ENCODE measurements at places on chromosomes 6 and 20.

DNA sequence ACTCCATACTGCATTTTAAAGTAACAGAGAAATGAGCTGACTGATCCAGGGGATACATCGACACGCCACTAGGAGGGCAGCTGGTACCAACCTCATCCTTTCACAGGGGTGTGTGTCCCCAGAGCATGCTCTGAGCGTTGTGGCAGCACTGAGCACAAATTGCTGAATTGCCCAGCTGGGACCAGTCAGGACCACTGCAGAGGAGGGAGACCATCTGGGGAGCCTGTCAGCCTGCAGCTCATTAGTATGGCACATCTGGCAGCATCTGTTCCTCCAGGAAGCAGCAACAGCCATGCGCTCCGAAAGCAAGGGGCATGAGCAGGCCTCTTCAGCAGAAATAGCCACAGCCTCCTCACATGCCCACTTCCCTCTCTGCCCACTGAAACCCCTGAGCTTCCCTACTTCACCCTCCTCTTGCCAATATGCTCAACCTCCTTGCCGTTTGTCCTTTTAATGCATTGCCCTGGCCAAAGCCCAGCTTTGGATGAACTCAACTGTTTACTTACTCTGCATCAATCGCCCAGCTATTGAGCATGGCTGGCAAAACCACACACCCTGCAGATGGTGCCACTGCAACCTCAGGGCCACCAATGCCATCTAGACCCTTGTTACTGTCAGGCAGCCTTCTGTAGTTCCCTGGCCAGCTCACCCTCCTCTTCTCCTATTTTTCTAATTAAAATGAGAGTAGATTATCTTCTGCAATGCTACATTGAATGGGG is 77.6 kb upstream of the NEDD9 start:
- DNase-seq = no peak

- no peak for DNase-seq
Measured at GRCh38 chr6:33251395-33252012, 20.2 kb downstream of the VPS52 start.

DNA sequence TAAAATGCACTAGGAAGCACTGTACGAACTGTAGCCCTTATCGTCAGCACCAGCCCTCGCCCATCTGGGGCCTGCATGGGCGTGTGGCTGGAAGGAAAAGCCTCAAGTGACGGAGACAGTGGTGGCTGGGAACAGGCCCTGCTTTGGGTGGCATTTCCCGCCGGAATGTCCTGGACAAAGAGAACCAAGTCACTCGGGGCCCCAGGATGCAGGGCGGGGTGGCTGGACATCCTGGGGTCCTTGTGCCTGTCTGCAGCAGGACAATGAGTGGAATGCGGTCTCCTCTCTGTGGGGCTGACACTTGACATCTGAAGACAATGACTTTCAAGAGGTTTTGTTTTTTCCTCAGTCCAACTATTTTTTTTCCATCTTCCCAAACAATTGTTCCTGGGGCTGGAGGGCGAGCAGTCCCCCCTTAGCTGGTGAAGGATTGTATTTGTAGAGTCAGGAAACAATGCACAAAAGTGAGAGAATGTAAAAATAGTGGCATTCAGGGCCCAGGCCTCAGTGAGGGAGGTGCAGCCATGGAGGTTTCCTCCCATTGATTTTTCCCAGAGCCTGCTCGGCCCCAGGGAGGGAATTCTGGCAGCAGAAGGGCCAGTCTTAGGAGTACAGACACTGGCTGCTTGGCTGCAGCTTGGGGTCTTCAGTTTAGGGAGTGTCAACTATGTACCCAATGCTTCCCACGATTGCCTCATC is 64.4 kb downstream of the PREX1 start:
- peak; percentile 47 for DNase-seq

- DNase-seq = no peak
Measured at GRCh38 chr6:134049176-134049575, 3.2 kb downstream of the SLC2A12 start.

- DNase-seq = no peak
Measured at GRCh38 chr20:57522380-57523140, 2.4 kb downstream of the CTCFL start.

DNA sequence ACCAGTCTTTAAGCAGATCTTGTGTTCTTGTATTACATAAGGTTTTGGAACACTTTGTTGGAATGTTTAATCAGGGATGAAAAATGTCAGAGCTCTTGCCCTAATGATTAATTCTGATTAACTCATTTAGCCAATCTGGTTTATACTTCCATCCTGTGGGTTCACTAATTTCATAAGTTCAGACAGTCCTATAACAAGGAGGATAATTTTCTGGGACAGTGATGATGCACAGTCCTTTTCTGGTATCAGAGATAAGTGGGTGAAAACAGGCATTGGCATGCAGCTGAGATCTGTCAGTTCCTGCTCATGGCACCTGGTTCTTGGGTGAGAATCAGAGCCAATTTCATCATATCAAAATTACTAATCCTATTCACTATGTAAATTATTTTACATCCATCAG is 125.0 kb upstream of the LAMA2 start:
- DNase-seq = no peak

- DNase-seq = no peak
Measured at GRCh38 chr6:2978923-2979322, 7.6 kb upstream of the SERPINB6 start.

DNA sequence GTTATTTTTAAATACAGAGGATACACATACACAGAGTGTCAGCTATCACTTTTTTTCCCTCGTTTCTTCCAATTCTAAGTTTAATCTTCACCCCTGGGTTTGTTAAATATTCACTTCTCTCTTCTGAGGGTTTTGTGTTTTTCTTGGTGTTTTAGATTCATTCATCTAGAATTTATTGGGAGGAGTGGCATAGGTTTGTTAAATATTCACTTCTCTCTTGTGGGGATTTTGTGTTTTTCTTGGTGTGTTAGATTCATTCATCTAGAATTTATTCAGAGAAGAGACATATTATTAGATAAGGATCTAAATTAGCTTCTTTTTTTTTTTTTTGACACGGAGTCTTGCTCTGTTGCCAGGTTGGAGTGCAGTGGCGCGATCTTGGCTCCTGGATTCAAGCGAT is 3.9 kb downstream of the GTF2H5 start:
- DNase-seq = no peak

GRCh38 chr20:47934761-47935160 is 149.5 kb upstream of the SULF2 start:
- no peak for DNase-seq

GRCh38 chr6:5778317-5778857 is 228.3 kb downstream of the NRN1 start:
- no peak for DNase-seq

DNA sequence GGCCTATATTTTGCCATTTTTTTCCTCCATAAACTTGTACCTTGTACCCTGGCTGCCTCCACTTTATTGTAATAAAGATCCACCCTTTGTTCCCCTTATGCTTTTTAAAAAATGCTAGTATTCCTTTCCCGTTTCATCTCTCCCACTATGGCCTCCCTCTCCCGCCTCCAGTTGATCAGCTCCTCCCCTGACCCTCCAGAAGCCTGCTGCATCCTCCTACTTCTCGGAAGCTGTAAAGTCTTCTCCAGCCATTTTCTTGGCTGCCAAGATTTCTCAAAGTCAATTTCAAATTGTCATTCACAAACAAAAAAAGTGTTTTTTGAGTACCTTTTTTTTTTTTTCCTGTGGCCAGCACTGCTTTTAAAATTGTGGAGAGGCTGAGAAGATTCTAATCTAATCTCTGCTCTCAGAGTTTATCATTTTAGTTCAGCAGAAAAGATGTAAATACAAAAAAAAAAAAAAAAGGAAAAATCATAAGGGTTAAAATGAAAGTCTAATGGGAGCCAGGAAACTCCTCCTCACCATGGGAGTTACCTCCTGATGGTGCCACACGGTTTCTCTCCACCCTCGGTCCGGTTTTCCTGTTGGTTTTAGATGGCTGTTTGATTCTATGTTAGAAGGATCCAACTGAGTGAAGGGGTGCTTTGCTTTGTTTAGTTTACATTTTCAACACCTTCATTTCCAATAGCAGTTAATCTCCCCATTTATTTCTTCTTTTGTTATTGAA is 103.0 kb upstream of the KCNK16 start:
- no peak for DNase-seq

DNA sequence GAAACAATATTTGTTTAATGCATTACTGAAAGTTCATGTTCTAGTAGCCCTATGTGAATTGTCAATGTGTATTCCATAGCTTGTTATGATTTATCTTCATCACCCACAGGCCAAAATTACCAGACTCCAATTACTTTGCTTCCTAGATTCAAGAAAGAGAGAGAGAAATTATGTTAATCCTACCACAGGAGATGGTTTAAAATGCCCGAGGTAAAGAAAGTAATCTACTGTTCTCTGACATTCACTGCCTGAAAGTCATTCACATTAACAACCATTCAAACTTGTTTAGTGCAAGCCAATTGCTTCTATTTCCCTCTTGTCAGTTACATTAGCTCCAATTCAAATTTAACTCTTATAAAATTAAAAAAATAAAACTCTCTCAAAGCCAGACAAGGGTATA is 260.4 kb upstream of the THEMIS start:
- no peak for DNase-seq

- no peak for DNase-seq
Measured at GRCh38 chr6:128712898-128713297, 170.0 kb upstream of the LAMA2 start.

GRCh38 chr6:34018961-34019606 is 126.8 kb downstream of the GRM4 start:
- DNase-seq = no peak

DNA sequence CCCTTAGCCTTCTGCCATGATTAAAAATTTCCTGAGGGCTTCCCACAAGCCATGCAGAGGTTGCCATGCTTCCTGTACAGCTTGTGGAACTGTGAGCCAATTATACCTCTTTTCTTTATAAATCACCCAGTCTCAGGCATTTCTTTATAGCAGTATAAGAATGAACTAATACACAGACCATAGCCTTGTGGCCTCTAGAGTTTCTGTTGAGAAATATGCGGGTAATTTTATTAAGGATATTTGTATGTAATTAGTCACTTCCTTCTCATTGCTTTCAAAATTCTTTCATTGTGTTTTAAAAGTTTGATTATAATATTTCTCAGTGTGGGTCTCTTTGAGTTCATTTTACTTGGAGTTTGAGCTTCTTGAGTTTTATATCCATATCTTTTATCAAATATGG is 484.9 kb downstream of the COL12A1 start:
- no peak for DNase-seq

DNA sequence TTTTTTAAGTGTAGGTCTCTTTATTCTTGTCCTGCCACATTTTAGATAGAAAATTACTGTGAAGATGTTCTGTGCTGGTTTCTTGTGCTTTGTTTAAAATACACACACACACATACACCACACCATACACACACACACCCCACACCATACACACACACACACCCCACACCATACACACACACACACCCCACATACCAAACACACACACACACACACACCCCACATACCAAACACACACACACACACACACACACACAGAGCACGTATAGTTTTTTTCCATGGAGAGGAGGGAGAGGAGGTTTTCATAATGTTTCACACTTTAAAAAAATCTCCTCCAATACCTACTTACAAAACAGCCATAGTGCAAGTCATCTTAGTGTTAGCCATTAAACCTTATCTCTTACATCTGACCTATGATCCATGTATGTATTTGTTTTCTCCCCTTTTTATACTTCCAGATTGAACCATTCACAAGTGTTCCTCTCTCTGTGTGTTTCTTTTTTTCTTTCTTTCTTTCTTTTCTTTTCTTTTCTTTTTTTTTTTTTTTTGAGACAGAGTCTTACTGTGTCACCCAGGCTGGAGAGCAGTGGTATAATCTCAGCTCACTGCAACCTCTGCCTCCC is 19.7 kb upstream of the CITED2 start:
- no peak for DNase-seq

GRCh38 chr6:163533443-163533842 is 118.9 kb downstream of the QKI start:
- DNase-seq = no peak

DNA sequence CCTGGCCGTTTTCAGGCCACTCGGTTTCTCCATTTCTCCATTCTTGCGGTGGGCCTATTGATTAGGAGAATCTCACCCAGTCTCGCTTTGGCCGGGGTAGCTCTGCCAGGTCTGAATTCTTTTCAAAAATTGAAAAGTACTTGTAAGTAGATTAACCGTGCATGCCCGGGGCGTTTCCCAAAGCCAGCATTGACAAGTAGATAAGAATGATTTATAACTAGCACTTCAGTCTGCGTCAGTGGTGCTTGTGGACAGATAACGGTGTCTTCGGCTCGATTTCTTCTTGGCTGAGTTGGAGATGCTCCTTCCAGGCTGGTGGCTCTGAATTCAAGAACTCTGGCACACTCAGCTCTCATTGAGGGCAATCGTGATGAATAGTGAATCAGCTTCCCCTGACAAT is 29.0 kb downstream of the SLC24A3 start:
- DNase-seq = no peak

- DNase-seq = no peak
Measured at GRCh38 chr6:34095741-34096140, 50.1 kb downstream of the GRM4 start.

- no peak for DNase-seq
Measured at GRCh38 chr6:133359760-133360159, 118.6 kb downstream of the EYA4 start.

DNA sequence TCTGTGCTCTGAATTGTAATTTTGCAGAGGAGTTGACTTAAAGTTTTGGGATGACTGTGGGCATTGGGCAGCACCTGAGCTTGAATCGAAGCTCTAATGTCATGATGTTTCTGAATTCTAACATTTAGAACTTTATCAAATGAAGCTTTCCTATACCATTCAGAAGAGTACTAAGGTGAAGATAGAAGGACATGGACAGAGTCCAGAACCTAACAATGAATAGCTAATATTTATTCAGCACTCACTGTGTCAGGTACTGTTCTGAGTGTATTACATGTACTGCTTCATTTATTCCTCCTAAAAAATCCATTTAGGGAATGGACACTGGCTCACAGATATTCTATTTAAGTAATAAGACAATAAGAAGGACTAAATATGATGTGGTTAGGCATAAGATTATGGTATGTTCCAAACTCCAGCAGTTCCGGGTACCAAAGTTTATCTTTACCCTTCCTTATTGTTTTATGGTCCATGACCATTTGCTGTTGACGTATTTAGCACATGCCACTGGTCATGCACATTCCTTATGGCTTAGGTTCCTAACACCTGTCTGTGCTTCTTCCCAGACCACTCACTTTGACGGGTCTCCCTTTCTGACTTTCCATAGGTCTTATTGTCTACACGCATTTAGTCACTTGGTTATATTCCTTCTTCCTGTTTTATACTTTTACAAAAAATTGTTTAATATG is 20.3 kb downstream of the BCKDHB start:
- no peak for DNase-seq

GRCh38 chr20:24966317-24967012 is 17.4 kb downstream of the CST7 start:
- DNase-seq = no peak

DNA sequence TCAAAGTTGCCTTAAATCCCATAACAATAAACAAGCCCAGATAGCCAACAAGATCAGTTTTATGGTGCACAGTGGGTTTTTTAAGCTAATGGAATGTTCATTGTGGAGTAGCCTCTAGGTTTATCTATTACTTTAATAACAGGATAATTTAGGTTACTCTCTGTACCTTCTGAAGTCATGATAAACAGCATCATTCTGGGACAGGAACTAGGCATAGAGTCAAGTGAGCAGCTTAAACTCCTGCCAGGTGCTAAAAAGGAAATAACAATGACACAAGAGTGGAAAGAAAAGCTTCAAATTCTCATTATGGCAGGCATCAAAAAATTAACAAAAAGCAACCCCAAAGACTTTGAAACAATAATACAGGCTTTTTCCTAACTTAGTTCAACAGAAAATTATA is 228.8 kb downstream of the HACE1 start:
- DNase-seq = no peak

Measured in heart right ventricle (tissue), 16 donors.